ENCODE measurements at places on chromosomes 13 and 19.

DNA sequence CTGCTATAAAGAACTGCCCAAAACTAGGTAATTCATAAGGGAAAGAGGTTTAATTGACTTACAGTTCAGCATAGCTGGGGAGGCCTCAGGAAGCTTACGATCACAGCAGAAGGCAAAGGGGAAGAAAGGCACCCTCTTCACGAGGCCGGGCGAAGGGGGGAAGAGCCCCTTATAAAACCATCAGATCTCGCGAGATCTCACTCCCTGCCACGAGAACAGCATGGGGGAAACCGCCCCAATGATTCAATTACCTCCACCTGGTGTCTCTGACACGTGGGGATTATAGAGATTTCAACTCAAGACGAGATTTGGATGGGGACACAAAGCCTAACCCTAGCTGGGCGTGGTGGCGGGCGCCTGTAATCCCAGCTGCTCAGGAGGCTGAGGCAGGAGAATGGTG, 42.8 kb downstream of the SLC6A16 start:
- DNase-seq: no peak

DNA sequence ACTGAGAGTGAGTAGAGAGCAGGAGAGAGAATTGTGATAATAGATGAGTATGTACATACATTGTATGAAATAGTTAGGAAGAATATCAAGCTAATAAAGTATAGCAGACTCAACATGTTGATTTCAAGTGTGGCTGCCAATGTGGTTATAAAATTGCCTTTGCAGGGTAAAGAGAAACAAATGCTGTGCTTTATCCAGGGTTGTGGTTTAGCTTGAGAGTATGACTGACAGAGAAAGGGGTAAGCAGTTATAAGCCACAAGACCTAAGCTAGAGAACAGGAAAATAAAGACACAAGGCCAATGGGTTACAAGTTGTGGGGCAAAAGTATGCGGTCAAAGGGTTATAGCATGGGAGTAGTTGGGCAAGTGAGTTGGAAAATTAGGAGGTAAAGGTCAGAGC, 1217.5 kb downstream of the DIAPH3 start:
- no peak for DNase-seq

DNA sequence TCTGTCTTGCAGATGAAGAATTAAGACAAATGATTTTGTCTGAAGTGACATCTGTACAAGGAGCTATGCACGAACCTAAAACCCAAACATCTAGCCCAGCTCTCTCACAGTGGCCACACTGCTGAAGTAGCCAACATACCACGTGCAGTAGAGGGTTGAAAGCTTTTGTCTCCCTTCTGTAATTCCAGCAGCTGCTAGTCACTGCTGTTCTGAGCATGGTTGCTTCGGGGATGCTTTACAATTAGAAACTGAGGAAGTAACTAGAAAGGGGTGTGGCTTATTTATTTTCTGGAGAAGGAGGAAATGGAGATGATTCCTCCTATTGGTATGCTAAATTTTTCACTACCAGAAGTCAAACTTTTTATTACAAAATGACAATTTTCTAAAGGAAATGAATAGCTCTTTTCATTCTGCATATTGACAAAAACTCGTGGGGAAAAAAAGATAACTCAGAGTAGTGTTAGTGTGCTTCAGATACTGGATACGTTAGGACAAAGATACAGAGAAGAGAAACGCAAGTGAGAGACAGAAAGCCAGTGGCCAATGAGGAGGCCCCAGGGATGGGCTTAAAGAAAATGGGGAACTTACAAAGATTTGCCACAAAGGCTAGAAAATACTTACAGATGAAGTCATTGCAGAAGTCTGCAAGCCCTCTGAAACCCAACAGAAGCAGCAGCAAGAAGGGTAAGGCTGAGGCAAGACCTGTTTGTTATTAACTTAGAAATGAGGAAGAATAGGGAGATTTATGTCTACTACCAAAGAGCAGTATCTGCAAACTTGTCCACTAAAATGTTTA, 192.7 kb upstream of the MIR17HG start:
- peak; percentile 21 for DNase-seq

DNA sequence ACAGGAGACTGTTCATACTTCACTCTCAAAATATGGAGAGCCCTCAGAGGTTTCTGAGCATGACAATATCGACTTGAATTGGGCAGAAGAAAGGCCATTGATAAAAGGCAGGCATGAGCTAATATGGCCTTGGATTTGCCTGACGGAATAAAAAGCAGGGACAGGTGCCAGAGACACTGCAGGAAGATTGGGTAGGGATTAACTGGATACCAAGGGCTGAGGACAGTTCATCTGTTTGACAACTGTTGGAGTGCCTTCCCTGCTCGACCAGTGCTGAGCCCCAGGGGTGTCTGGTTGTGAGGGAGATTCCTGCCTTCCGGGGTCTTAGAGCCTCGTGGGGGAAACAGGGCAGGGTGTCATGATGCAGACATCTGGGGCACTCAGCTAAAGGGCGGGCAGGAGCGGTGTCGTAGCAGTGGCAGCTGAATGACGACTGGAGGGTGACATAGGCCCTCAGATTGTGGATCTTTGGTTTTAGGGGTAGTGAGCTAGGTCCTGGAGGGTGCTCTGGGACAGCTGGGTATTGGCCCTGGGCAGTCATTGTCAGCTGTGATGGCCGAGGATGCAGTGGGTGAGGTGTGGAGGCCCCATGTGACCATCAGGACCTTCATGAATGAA, 12.3 kb downstream of the GATAD2A start:
- DNase-seq: no peak
